ENCODE measurements at places on chromosomes 6 and 20.

DNA sequence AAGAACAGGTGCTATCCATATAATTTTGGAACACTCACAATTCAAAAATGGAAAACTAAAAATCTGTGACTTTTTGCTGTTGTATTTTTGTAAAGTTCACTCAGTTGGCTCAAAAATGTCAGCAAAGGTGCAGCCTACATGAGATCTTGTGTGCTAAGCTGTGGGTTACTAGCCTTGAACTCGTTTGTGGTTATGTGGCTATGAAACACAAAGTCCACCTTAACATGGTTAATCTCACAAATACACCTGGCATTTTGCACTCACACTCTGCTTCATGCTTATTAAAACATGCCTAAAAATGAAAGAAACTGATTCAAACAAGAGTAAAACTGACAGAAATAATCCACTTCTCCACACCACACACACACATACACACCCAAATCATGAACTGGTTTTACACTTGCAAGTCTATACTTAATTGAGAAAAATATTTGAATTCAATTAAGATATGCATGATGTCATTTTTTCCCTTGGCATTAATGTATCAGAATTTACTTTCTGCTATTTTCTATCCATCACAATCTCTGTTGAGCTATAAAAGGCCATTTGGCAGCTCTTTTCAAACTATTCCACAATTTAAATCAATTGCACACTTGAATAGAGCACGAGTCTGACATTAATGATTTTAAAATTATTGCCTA lies 22.9 kb upstream of the TMEM30A start:
- DNase-seq, result no peak

GRCh38 chr6:16730738-16731477 lies 30.4 kb downstream of the ATXN1 start:
- no peak for DNase-seq

DNA sequence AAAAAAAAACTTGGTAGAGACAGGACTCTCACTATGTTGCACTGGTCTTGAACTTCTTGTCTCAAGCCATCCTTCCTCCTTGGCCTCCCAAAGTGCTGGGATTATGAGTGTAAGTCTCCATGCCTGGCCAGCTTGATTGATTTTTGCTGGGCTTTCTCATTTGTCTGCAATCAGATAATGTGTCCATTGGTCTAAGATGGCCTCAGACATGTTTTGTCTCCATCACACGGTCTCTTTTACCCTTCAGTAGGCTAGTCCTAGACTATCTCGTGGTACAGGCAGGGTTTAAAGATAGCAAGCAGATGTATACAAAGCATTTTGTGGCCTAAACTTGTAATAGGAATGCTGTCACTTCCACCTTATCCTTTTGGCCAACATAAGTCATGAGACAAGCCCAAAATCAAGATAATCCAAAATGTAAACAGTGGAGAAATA lies 289.1 kb downstream of the TFAP2B start:
- no peak for DNase-seq

- no peak for DNase-seq
These were observed 279.0 kb downstream of the FOXA2 start for GRCh38 chr20:22305381-22305780.

- peak; percentile 37 for DNase-seq
These were observed 5.0 kb downstream of the BRD2 start for GRCh38 chr6:32973144-32974015.

- DNase-seq, result no peak
These were observed 3.0 kb upstream of the WFDC10A start for GRCh38 chr20:45626540-45626939.

DNA sequence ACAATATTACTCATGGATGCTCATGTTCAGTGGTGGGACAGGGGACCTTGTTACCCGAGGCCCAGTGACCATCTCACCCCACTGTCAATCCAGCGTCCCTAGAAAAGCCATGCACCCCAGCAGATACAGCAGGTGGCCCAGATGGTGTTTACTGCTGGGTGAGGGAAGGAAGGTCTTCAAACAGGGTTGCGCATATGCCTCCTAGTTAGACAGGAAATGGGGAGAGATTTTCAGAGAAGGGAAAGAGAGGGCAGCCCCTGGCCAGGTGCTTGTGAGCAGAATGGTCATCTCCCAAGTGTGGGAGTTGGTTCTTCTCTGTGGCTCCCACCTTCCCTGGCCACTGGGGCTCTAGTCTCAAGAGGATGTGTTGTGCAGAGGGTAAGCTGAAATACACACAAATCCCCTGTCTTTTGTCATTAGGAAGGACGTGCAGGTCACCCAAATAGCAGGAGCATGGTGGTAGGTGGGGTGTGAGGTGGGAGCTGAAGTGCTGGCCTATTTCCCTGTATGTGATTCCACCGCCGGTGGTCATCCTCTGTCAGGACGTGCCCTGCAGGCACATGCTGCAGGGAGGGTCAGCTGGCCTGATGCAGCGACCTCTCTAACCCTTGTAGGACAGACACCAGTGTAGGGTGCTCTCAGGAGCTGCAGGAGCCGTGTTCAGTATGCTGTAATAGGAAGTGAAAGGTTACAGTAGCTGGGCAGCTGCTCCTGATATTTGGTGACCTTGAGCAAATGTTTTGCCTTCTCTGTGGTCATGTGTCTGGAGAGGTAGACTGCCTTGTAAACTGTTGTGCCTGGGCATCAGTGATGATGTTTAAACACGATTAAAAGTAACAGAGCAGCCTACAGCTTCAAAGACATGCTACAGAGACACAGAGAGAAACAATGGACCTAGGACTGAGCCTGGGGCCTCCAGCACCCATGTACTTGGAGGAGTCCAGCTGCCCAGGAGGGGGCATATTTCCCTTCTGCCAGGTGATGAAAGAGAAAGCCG lies 3.2 kb upstream of the CST3 start:
- no peak for DNase-seq

DNA sequence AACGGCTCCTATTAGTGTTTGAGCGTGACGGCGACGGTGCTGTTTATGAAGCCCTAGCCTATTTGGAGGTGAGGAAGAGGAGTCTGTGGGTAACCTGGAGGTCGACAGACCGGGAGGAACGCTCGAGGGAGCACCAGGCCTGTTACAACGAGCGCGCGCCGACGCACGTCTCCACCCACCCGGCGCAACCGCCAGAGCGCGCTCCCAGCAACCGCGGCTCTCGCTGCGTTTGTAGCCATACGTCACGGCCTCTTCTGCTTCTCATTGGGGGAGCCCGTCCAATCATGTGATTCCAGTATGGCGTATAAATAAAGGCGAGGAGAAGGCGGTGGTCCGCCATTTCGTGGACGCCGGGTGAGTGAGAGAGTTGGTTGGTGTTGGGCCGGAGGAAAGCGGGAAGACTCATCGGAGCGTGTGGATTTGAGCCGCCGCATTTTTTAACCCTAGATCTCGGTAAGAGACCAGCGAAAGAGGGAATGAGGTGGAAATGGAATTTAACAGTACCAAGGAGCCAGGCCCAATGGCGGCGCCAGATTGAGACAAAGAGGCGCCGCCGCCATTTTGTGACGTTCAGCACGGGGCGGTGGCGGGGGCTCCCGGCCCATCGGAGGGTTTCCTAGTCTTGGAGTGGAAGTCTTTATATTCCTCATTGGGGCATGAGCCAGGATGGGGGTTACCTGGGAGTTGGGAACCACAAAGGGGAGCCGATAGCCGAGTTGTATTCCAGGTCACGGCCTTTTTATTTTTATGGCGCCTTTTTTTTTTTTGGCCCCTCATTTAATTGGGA lies at the start of gene SRSF3:
TSS of gene SRSF3 (plus strand) at position 334 of the 787 bp plus-strand sequence. CDS start 2,401 bp downstream, outside the sequence.
- peak; percentile 94 for DNase-seq

- no peak for DNase-seq
These were observed 17.2 kb upstream of the KIAA1755 start for GRCh38 chr20:38277691-38278090.

- DNase-seq, result no peak
These were observed 47.8 kb upstream of the ARMC2 start for GRCh38 chr6:108800427-108800864.

GRCh38 chr6:97668716-97669115 lies 385.7 kb upstream of the MMS22L start:
- DNase-seq, result no peak

DNA sequence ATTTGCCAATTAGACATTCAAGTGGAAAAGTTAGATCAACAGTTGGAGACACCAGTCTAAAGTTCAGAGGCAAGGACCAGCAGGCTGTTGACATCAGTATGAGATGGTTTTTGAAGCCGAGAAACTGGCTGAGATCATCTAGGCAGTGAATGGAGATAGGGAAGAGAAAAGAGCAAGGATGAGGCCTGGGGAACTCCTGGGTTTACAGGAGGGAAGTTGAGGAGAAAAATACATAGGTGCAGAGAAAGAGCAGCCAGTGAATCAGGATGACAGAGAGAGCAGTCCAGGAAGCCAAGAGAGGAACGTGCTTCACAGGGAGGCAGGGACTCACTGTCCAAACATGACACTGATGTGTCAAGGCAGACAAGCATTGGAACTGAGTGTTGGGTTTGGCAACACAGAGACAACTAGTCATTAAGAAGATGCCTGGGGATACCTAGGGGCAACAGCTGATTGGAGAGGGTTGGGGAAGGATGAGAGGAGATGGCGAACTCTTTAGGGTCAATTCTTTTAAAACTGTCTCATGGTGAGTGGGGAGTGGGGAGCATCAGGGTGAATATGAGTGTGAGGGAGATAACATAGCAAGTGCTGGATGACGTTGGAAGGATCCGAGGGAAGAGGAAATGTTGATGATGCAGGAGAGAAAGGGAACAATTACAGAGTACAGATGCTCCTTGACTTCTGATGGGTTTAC lies 13.2 kb upstream of the SALL4 start:
- DNase-seq, result no peak

- no peak for DNase-seq
These were observed 118.2 kb upstream of the RIPOR2 start for GRCh38 chr6:25053875-25054371.

DNA sequence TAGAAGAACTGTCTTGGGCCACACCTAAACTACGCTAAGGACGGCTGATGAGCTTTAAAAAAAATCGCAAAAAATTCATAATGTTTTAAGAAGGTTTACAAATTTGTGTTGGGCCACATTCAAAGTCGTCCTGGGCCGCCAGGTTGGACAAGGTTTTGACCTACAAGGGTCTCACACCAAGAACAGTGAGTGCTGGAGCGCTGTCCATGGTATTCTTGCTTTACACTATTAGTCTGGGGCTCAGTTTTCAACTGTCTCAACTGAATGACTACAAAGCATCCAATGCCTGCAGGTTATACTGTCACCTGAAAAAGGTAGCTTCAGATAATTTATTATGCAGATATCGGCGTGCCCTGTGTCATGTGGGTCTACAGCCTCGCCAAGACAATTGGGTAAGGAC lies 3.7 kb upstream of the FAXC start:
- DNase-seq, result no peak

GRCh38 chr20:35187584-35188190 lies 15.8 kb downstream of the PROCR start:
- no peak for DNase-seq

DNA sequence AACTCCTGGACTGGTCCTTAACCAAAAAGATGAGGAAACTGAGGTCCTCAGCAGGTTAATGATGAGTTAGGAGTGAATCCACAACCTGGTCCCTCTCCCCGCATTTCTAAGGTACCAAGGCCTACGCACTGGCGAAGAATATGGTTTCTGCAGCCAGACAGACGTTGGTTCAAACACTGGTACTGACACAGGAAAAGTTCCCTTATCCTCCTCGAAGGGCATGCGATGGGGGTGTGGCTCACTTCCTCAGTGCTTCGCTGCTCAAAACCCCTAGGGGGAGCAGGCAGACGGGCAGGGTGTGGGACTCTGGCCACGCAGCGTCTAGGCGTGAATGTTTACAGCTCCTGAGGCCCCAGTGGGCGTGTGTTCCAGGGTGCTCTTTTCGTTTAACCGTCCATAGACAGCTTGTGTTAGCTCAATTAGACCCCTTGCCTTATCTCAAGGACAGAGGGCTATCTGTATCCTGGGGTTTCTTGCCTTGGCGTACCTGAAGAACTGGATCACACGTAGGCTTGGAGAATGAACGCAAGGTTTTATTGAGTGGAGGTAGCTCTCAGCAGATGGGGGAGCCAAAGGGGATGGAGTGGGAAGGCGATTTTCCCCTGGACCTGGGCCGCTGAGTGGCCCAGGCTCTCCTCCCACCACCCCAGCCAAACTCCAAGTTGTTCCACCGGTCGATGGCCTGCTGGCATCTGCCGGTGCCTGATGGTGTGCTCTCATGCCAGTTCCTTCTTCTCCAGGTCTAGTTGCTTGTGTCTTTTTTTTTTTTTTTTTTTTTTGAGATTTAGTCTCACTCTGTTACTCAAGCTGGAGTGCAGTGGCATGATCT lies 31.8 kb upstream of the PTPN1 start:
- peak; percentile 70 for DNase-seq

- DNase-seq, result no peak
These were observed 1.4 kb upstream of the HSP90AB1 start for GRCh38 chr6:44245391-44245911.

DNA sequence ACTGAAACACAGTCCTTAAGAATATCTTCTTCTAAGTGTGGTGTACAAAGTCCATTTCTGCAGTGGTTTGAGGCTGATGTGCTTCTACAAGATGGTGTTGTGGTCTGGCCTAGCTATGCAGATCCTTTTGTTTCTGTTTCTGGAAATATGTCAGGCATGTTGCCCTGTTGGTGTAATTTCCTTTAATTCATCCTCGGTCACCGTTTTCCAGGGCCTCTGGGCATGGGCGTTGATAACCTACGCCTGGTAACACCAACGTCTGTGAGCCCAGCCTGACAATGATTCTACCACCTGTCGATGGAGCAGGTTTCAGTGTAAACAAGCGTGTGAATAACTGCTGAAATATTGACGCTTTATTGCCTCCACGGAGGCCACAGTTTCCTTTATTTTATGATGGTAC lies 33.3 kb upstream of the AFDN start:
- DNase-seq, result no peak

DNA sequence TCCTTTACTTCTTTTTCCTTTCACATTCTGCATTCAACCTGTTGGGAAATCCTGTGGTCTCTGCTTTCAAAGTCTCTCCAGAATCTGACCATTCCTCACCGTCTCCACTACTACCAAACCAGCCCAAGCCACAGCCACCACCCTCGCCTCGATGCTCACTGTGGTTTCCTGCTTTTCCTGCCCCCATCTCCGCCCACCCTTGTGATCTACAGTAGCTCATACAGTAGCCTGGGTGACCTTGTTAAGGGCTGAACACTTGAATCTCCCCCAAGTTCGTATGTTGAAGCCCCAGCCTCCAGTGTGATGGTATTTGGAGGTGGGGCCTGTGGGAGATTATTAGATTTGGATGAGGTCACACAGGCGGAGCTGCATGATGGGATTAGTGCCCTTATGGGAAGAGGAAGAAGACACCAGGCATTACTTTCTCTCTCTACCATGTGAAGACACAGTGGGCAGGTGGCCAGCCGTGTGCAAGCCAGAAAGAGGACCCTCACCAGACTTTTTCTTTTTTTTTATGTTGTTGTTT lies 189.0 kb upstream of the UST start:
- DNase-seq, result peak; percentile 12

DNA sequence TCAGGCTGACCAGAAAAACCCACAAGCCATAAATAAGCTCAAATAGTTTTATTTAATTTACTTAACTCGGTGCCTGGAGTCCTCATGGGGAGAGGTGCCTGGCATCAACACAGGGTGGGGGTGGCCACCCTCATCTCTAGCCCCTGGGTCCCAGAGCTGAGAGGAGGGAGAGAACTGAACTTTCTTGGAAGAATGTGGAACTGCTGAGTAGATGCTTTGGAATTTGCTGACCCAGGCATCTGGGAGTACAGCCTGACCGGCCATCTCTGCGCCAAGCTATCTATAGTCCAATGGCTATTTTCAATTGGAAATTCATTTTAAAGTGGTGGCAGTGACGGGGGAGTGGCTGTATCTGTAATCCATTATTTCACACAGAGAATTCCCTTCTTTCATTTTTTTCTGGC lies 104.8 kb downstream of the CDH26 start:
- no peak for DNase-seq

- DNase-seq, result no peak
These were observed 25.7 kb downstream of the STX11 start for GRCh38 chr6:144176043-144176442.
